HCEC 1CT (cell line): ENCODE measurements at places on chromosomes 4 and X.

- no peak for DNase-seq
Observed at GRCh38 chrX:46561824-46562657, 11.5 kb upstream of the CHST7 start.

GRCh38 chr4:185833055-185833598 lies 21.1 kb upstream of the SORBS2 start:
- no peak for DNase-seq

DNA sequence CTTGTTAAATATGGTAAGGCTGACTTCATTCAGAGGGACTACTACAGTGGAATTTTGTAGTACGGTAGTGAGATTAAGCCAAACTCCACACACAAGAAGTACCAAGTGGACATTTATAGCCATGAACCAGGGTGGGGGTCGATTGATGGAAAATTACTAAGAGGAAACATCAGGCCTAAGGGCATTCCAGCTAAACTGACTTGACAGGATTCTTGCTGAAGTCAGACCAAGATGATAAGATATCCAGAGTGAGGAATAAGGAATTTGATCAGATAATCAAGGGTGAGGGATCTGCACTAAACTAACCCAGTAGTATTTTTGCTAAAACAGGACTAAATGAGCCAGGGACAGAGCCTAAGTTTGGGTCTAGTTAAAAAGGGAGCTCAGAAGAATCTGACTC lies 597.5 kb downstream of the RPA4 start:
- DNase-seq, result no peak

DNA sequence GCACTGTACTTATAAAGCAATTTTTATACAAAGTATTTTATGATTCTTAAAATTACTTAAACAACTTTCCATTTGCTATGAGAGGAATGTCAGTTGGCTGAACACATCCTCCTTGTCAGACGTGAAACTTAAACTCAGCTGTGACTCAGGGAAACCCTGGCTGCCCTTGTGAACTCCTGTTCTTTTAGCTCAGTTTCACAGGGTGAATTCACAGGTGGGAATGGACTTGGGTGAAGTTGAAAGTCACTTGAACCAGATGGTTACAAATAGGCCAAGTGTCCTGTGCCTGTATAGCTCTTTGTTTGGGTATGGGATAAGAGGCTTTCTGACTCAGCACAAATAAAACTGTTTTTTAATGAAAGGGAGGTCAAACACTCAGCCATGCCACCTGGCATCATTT lies 67.4 kb upstream of the FAM47B start:
- peak; percentile 70 for DNase-seq

GRCh38 chr4:164207460-164207859 lies 546.5 kb upstream of the SMIM31 start:
- DNase-seq, result no peak

- no peak for DNase-seq
Observed at GRCh38 chr4:70818173-70818855, 21.4 kb downstream of the GRSF1 start.

GRCh38 chrX:47596256-47596655 lies 14.0 kb downstream of the TIMP1 start:
- DNase-seq, result peak; percentile 5

- no peak for DNase-seq
Observed at GRCh38 chr4:3413675-3414420, 27.9 kb upstream of the HGFAC start.

GRCh38 chr4:87117732-87118075 lies 102.7 kb downstream of the KLHL8 start:
- DNase-seq, result no peak

DNA sequence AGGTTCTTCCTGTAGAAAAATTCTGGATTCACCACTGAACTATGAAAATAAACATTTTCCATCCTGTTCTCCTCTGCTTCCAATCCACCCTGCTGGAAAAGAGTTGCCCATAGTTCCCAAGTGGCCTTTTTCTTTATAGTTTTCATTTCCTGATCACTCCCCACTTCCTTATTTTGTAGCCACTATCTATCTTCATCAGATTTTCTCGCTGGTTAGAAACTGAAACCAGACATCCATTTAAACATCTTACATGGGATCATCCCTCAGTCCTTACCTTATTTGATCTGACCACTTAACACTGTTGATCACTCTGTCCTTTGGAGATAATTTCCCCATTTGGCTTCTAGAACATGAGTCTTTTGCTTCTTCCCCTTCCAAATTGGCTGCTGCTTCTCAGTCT lies 42.2 kb upstream of the SCOC start:
- DNase-seq, result no peak

- no peak for DNase-seq
Observed at GRCh38 chr4:140252141-140252741, 98.3 kb upstream of the MAML3 start.

GRCh38 chr4:168803732-168804131 lies 206.3 kb downstream of the CBR4 start:
- DNase-seq, result peak; percentile 54

DNA sequence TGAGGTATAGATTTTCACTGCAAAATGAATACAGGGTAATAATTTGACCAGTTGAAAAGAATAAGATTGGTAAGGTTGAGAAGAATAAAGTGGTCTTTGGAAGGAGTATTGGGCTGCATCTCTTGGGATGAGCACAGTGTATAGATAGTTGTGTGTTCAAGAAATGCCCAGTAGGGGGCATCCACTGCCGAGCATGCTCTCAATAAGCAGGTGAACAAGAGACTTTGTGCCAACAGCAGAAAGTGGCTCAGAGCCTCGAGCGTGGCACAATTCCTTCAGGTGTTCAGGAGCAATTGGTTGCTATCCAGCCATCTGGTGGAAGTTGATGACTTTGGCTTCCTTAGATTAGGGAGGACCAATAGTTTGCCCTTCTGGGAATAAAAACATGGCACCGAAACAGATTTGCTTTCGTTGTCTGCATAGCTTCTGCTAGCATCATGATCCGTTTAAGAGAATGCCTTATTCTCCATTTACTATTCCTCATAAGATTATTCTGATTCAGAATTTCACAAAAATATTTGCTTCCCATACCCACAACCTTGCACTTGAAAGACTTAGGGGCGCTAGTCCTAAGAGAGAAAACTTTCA lies 258.1 kb upstream of the NEIL3 start:
- DNase-seq, result no peak

- no peak for DNase-seq
Observed at GRCh38 chr4:77856152-77856551, 6.5 kb upstream of the MRPL1 start.

- no peak for DNase-seq
Observed at GRCh38 chrX:71514367-71515037, 18.4 kb upstream of the OGT start.

GRCh38 chrX:37820646-37821045 lies 26.7 kb downstream of the DYNLT3 start:
- no peak for DNase-seq

GRCh38 chrX:94288972-94289371 lies 615.0 kb downstream of the FAM133A start:
- no peak for DNase-seq

DNA sequence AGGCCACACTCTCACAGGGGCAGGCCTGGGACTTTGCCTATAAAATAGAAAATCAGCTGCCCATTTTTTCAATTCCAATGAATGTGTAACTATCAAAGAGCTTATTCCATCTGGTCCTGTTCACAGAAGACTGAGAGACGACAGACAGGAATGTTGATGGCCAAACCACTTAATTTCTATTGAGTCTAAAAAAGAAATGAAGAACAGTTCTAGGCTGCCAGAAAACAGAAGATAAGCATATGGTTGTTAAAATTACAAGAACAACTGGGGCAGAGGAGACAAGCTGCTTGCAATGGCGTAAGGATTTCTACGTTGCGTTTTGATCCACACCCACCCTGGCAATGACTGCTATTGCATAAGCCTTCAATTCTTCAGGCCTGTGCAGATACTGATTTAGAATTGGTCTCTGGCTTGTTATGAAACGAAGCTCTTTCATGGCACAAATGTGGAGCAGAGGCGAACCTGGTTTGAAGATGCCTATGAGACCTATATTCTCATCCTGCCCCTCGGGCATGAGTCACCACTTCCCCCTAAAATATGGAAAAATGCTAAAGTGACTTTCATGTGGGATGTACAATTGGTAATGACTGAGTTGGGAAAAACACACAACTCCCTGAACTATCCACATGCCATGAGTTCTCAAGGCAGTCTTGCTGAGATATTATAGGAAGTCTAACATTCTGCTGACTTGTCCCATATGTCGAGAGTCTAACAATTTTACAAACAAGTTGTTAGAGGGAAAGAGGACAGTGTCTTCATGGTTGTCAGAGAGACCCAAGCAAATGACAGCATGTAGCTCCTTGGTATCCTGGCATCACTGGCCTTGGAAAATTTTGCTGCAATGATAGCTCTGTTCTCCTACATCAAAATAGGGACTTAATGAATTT lies 37.9 kb upstream of the SORBS2 start:
- DNase-seq, result no peak

DNA sequence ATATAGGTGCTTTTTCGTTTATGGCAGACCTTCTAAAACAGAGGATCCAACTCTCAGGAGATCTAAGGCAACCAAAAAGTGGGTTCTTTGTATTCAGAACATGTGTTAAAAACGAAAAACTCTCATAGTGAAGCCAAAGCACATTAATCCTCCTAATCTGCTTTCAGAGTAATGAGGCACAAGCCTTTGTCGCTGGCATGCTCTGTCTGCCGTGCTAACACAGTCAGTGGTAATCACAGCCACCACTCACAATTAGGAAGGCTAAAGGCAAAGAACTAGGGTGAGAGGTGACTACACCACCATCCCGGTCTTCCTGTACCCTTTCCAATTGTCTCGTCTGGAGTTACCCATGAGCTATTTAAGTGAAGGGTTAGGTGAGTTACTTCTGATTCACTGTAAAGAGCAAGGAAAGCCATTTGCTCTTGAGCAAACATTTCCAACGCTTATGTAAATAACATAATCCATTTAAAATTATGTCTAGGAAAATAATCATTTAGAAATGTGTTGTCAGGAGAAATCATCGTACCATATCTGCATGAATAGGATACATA lies 40.7 kb downstream of the NPY2R start:
- no peak for DNase-seq

GRCh38 chr4:173317004-173317403 lies 17.2 kb downstream of the HMGB2 start:
- no peak for DNase-seq

GRCh38 chr4:122764821-122765215 lies 32.3 kb downstream of the BBS12 start:
- peak; percentile 83 for DNase-seq

GRCh38 chr4:125140966-125141495 lies 173.7 kb upstream of the FAT4 start:
- DNase-seq, result peak; percentile 41

DNA sequence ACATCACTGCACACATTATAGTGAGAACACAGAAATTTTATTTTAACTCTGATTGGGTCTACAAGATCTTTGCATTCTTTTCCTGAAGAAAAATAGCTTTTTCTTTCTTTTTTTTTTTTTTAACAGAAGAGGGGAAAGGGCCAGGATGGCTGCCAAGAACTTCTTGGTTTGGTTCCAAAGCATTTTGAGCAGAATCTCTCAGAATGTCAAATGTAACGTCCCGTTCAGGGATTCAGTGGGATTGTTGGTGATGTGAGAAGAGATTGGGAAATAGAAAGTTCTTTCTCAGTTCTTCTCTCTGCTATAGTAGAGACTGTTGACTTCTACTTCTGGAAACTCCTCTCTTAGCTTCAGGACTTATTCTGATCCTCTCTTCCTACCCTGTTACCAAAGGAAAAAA lies 70.9 kb upstream of the CBR4 start:
- DNase-seq, result no peak

DNA sequence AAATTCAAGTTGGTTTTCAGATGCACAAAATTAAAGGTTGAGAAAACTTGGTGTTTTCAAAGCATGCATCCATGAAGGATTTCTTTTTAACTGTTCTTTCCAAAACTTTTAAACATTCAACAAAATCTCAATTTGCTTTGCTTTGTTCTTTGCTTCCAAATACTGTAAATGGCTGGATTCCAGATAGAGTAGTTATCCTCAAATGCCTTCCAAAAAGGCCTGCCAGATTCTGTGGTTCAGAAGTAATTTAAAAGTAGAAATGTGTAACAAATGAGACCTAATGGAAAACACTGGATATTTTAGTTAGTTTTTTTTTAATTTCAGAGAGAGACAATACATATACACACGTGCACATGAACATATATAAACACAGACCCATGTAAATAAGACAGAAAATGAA lies 97.3 kb downstream of the NR3C2 start:
- no peak for DNase-seq

- no peak for DNase-seq
Observed at GRCh38 chr4:152727784-152728183, 48.0 kb upstream of the TMEM154 start.

GRCh38 chr4:41981456-41981855 lies at the start of gene DCAF4L1:
DCAF4L1 (plus strand) TSS chr4:41981756; CDS start chr4:41981793, 37 bp downstream.
- DNase-seq, result no peak

GRCh38 chr4:61294936-61295335 lies 94.8 kb downstream of the ADGRL3 start:
- DNase-seq, result no peak

- DNase-seq, result no peak
Observed at GRCh38 chrX:12950851-12951594, 23.9 kb upstream of the TMSB4X start.

DNA sequence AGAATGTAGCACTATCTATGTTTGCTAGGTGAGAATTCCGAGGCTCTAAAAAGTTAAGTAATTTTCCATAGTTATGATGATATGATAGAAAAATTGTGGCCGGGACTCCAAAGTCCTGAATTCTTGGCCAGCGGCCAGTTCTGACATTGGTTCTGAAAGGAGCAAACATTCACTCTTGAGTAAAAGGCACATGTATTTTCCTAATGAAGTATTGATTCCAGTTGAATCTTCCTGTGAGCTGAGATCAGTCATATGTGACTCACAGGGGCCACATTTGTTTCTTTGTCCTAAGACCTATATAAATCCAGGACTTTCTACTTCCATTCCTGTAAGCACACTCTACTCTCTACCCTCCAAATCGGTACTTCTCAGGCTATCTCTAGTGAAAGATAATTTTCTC lies 349.9 kb downstream of the BMPR1B start:
- peak; percentile 69 for DNase-seq

- no peak for DNase-seq
Observed at GRCh38 chr4:126564283-126564854, 1068.4 kb upstream of the INTU start.

DNA sequence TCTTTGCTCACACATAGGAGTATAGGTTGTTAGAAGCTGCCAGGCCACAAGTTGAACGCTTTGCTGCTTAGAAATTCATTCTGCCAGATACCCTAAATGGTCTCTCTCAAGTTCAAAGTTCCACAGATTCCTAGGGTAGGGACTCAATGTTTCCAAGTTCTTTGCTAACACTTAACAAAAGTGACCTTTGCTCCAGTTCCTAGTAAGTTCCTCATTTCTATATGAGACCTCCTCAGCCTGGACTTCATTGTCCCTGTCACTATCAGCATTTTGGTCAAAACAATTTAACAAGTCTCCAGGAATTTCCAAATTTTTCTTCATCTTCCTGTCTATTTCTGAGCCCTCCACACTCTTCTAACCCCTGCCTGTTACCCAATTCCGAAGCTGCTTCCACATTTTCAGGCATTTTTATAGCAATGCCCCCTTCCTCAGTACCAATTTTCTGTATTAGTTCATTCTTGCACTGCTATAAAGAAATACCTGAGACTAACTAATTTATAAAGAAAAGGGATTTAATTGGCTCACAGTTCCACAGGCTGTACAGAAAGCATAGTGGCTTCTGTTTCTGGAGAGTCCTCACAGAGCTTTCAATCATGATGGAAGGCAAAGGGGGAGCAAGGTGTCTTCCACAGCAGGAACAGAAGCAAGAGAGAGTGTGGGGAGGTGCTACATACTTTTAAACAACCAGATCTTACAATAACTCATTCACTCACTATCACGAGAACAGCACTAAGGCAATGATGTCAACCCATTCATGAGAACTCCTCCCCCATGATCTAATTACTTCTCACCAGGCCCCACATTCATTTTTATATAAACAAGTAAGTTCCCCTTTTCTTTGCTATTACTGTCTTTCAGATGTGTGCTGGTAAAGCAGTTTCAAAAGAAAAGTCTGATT lies 11.5 kb upstream of the TLR1 start:
- DNase-seq, result peak; percentile 16
